ENCODE measurements at places on chromosomes 16 and 17.

DNA sequence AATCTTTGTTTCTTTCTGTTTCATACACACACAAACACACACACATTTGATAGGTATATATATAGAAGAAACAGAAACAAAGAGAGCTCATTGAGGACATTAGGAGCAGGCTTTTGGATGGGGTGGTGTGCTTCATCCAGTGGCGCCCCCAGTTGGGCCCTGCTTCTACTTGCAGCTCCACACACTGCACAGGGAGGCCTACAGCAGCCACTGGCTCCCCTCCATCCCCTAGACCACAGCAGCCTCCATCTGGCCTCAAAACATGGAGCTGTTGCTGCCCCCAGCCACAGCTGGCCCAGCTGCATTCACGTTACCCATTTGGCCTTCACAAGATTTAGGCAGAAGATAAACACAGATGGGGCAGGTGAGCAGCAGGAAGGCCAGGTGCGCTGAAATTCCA, 33.1 kb upstream of the NF1 start:
- DNase-seq, result no peak

GRCh38 chr16:12971241-12971640, 69.8 kb downstream of the SHISA9 start:
- peak; percentile 98 for DNase-seq

GRCh38 chr17:40490289-40490853, 11.1 kb downstream of the TNS4 start:
- peak; percentile 61 for DNase-seq

DNA sequence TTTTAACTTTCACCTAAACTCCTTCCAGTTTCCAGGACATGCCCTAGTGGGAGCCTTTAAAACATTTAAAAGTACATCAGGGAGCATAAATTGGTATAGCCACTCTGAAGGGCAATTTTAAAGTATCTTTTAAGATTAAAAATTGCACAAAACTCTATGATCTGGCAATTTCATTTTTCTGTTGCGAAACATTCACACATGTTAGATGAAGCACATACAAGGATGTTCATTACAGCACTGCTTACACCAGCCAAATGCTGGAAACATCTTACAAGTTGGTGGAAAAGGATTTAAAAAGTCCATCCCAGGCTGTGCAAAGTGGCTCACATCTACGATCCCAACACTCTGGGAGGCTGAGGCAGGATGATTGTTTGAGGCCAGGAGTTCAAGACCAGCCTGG, 26.4 kb upstream of the LONP2 start:
- DNase-seq, result no peak
